ENCODE measurements at places on chromosomes 2 and 18.

DNA sequence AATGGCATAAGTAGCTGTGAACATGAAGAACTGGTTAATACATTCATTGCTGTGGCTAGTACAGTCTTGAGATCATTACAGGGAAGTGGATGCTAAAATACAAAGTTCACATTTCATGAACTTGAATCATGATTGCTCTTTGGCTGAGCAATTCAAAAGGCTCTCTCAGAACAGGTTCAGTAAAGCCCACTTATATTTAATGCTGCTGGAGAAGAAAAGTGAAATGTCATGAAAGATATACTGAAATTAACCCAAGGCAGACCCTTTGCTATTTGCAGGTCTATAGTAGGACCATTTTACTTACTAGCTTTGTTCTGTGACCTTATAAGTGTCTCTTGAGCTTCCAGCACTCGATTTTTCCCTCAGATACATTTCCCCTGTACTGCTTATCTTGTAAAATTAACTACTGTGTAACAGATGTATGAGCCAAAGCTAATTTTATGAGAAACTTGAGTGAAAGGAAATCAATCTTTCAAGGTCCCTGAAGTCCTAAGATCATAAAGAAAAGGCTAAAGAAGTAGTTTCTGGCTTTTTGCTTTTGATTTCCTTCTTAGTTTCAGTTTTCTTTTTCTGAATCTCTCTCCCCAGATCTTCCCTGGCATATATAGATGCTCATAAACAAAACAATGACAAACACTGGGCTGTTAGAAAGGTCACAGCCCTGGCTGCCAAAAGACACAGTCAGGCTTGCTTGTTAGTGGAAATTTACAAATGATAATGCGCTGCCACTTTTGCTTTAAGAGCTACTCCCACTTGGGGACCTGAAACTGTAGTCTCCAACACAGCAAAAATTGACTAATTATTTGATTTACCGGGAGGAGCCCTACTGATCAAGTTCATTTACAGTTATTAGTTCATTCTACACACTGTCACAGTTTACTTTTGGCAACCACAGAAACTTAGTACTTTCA is 132.7 kb upstream of the XPO1 start:
- peak; percentile 68 for DNase-seq

DNA sequence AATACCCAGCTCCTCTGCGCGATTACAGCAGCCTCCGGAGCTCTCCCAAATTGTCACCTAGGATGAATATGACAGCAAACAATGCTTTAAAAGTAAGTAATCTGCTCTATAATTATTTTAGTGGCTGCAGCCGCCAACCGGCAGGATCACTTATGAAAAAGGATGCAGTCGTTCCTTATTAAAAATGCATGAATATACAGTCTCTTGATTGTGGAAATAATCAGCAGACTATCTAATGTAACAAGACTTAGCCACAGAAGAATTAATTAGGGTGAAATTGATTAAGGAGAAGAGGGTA is 71.8 kb upstream of the STPG4 start:
- no peak for DNase-seq

DNA sequence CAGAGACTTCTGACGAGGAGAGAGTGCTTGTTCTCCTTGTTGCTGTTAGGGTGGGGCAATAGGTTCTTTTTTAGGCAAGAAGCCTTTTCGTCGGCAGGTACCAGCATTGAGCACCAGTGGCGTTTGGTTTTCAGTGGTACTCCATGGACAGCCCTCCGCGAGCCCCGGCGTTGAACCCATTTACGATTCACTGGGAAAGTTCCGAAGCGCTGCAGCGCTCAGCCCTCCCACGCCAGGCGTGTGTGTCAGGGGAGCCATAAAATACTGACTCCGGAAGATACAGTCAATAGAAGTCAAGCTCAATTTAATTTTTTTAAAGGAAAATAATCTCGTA is 494 bp upstream of the ROCK1 start:
- no peak for DNase-seq

DNA sequence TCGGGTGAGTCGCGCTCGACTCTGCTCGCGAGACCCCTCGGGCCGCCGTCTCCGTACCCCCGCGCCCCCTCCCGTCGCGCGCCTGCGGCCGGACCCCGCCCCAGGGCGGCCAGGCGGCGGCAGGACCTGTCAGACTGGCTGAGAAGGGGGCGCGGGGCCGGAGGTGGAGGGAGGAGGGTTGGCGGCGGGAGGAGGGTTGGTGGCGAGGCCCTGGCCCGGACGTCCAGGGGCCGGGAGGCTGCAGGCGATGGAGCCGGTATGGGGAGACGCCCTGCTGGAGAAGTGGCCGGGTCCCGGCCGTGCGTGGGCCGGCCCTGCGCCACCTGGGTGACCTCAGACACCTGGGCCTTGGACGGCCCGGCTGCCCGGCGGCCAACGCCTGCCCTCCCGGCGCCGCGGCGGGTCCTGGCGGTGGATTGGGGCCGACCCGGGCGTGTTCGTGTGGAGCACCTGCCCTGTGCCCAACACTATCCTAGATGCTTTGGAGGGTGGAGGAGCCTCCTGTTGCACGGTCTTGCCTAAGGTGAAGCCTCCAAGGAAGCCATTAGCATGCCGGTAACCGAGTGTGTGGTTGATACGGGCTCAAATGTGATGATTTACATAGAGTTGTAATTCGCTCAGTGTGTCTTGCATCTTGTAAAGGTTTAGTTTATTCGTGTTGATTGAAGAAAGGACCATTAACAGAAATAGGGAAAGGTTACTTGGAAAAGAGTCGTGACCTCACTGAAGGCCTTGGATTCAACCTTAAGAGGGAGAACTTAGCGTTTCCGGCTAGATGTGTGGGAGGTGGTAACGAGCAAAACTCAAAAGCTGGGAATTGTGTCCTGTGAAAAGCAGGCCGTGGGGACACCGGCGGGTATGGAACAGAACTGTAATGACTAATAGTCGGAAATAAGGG is 550 bp downstream of the MYL12B start:
- no peak for DNase-seq

DNA sequence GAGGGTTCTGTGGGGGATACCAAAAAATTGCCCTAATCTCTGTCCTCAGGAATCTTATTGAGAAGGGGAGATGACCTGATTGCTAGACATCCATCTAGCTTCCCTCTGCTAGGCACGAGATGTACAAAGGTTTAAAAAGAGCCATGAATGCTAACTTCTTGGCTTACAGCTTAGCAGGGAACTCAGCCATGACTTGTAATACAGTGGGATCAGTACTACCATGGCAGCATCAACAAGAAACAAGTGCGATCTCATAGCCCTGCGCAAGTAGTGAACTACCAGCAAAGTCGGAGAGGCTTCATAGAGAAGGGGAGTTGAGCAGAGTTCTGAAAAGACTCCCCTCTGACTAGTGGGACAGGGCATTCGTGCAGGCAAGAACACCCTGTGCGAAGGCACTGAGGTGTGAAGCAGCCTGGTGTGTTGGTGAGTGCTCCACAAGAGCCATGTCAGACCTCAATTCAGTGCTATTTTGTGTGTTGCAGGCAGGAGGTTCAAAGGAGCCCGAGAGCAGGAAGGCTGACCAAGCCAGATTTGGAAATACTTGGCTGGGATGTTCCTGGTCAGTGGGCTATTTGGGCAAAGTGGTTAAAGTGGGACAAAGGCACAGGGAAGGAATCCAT is 130.0 kb downstream of the FMNL2 start:
- DNase-seq, result no peak

- peak; percentile 50 for DNase-seq
Observed at GRCh38 chr2:12857891-12858290, 141.2 kb downstream of the TRIB2 start.

DNA sequence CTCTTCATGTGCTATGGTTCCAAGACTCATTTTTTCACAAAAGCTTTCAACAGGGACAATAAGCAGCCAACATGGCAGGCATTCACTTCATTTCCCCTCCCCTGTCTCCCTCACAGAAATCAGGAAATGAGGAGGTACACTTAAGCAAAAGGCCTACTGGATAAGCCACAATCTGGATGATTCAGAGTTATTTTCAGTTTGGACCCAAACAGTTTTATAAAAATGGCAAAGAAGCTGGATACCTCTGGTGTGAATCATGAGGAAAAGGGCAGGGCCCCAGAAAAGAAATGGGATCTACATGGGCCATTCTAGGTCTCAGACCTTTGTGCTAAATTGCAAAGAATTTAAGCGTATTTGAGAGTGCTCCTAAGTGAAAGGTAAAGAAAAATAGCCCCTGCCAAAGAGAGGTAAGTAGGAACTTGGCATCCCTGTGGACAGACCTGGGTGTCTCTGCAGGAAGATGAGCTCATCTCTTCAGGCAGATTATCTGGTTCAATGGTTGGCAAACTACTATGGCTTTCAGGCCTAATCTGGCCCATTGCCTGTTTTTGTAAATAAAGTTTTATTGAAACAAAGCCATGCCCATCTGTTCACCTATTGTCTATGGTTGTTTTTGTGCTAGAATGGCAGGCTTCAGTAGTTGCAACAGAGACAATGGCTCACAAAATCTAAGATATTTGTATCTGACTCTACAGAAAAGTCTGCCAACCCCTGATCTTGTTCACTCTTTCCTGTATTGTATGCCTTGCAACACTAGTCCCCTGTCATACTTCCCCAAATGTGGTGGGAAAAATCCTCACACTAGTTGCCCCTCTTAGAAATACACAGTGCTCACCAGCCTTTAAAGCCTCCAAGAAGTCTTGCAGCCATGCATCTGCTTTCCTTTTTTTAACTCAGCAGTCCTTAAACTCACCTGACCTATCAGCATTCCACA is 315.0 kb downstream of the ALK start:
- peak; percentile 86 for DNase-seq

- DNase-seq, result peak; percentile 15
Observed at GRCh38 chr2:26644188-26644835, 3.1 kb upstream of the CIB4 start.

- DNase-seq, result no peak
Observed at GRCh38 chr2:127359520-127359919, 28.3 kb downstream of the MAP3K2 start.

DNA sequence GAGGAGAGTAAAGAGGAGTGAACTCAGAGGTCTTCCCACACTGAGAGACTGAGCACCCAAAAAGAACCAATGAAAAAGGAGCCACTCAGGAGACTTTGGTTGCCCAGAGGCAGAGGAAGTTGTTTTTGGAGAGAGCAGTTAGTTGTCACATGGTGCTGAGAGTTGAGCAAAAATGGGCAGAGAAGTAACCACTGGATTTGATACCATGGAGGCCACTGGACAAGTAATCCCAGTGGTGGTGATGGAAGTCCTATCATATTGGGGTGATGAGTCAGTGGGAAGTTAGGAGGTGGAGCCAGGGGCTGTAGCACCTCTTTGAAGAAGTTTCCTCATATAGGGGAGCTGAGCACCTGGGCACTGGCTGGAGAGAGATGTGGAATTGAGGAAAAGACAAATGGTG is 235.8 kb downstream of the TPGS2 start:
- no peak for DNase-seq

GRCh38 chr2:195795879-195796278 is 138.9 kb downstream of the SLC39A10 start:
- no peak for DNase-seq

- DNase-seq, result no peak
Observed at GRCh38 chr2:98121149-98121548, 34.2 kb downstream of the VWA3B start.

GRCh38 chr2:176491172-176491904 is 222.1 kb downstream of the MTX2 start:
- DNase-seq, result peak; percentile 99

GRCh38 chr2:33457556-33458247 is 18.7 kb upstream of the RASGRP3 start:
- DNase-seq, result peak; percentile 28

- DNase-seq, result no peak
Observed at GRCh38 chr2:216346781-216347180, 25.5 kb downstream of the MARCHF4 start.

DNA sequence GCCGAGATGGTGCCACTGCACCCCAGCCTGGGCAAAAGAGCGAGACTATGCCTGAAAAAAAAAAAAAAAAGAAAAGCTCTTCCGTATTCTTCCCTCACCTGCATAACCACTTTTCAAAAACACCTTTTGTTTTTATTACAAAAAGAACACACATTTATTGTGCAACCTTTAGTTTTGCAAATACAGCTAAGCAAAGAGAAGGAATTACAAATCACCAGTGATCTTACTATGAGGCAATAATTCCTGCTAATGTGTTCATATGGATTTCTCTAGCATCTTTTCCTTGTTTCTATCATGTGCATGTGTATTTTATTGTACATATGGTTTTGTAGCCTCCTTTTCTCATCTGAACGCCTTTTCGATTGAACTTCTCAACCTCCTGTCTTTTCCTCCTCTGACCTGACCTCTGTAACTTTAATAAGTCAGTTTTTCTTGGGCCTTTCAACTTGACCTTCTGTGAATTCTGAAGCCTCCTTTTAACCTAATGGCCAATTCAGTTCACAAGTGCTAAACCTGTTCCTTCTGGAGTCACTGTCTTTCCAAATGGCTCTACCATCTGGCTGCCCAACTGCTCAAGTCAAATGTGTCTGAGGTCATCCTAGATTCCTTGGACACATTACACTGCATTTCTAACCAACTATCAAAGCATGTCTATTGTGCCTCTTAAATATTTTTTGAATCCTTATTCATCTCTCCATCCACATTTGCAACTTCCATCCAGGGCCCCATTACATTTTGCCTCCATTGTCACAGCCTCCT is 59.1 kb upstream of the DAPL1 start:
- no peak for DNase-seq

- no peak for DNase-seq
Observed at GRCh38 chr2:10260130-10260529, 42.6 kb upstream of the HPCAL1 start.
